C1 segment of cervical spinal cord (tissue), 14 donors: ENCODE measurements at places on chromosomes 7 and 10.

DNA sequence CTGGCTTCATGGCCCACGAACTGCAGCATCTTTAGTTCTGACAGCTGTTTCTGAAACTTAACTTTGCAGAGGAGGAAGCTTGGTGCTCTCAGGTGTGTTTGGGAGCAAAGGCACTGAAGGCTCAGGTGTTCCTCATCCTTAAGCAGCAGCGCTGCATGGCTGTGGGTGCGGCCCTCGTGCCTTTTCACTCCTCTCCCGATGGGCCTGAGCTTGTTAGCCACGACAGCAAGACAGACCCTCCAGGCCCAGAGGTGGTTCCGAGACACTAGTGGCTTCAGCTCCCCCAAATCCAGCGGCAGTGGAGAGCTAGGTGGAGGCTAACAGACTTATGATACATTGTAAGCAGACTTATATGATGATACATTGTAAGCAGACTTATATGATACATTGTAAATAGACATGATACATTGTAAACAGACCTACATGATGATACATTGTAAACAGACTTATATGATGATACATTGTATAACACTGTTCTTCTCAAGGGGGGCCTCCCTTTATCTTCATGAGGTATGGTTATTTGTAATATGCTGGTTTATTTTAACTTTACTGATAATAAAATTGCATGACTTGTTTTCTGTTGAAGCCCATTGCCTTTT is 14.1 kb downstream of the PFKP start:
- no peak for DNase-seq

DNA sequence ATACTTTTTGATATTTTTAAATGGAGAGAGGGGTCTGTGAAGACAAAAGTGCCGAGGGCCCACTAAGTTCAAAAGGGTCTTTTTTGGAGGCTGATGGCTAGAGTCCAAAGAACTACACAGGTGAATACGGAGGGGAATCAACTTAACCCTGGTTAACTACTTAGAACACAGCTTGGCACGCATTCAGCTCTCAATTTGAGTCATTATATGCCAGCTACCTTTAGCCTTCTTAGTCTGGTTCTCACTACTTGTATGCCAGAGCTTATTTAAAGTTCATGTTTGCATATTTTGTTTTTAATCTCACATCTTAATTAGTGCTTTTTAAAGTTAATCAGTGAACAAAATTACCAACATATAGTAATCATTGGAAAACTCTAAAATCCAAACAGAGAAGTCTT is 80.8 kb downstream of the VWDE start:
- DNase-seq = no peak

DNA sequence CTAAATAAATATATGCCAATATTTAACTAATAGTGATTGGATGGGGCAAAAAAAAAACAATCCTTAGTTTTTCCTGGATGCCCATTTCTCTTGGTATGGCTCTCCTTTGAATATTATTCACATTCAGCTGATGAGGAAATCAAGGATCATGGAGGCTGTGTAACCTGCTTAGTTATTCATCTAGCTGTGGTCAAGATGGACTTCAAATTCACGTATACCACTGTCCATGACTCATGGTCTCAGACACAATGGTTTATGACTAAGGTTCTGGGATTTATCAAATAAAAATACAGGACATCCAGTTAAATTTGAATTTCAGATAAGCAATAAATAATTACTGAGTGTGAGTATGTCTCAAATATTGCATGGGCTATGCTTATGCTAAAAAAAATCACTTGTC is 191.5 kb upstream of the CELF2 start:
- DNase-seq = no peak

GRCh38 chr10:23479798-23480473 is 41.1 kb downstream of the OTUD1 start:
- DNase-seq = no peak

DNA sequence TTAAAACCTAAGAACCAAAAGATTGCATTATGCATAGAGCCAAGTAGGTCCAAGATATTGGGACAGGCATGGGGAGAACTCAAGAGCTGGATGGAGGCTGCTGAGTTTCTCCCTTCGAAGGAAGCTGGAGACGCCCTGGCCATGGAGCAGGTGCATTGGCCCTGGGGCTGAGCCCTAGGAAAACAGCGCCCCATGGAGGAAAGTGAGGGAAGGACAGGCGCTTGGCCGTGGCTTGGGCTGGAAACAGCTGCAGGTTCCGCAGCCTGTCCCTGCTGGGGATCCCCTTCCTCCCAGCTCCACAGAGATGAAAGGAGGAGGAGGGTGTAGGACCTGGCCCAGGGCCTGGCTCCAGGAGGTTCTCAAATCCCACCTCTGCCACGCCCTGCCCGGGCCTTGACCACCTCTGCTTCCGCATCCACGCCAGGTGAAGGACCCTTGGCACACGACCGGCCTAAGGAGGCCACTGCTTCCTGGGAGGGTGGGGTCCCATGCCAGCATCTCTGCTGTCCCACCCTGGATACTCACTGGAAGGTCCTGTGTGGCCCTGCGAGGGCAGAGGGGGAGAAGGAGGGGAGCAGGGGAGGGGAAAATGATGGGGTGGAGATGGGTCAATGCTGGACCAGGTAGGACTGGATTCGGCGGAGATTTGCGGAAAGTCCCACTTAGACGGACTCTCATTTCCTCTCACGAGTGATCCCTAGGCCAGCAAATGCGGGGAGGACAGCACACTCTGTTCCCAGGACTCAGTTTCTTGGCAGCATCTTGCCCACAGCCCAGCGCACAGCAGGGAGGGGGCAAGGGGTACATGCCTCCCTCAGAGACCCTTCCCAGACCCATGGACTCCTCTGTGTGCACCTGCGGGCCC is 258.6 kb upstream of the TCERG1L start:
- no peak for DNase-seq

DNA sequence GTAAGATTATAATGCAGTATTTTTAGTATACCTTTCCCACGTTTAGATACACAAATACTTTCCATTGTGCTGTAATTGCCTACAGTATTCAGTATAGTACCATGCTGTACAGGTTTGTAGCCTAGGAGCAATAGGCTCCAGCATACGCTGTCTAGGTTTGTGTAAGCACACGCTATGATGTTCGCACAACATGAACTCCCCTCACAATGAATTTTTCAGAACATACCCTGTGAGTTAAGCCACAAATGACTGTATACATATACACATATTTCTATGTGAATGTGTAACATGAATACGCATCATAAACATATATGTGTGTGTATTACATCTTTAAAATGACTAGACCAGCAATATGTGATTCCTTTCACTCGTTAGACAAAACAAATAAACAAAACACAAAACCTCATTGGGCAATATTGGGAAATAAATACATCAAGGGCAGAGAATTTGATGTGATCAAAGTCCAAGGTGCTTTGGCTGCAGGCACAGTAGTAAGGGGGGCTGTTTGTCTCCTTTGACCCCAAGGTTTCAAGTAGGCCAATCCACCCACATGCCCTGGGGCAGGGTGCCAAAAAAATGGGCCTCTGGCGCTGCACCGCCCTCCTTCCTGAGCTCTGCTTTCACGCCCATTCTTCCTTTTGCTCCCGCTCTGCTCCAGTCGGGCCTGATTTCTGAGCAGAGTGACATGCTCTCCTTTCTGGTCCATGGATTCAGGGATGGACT is 33.9 kb downstream of the CHN2 start:
- no peak for DNase-seq

GRCh38 chr7:140006600-140006999 is 56.2 kb downstream of the PARP12 start:
- no peak for DNase-seq

DNA sequence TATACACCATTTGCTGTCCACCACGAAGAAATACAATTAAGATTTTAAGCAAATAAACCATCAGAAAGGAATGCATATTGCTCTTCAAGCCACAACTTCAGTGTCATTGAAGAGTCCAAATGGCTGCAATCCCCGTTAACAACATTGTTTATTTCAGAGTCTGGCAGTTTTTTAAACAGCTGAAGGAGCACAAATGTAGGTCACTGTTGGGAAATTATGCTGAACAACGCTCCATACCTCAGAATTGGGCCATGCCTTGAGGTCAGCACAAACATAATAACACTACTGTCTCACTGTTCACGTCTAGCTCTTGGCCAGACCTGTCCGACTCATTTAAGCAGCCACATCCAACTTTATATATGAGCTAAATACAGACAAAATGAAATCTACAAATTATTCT is 453.9 kb upstream of the GHITM start:
- DNase-seq = no peak

DNA sequence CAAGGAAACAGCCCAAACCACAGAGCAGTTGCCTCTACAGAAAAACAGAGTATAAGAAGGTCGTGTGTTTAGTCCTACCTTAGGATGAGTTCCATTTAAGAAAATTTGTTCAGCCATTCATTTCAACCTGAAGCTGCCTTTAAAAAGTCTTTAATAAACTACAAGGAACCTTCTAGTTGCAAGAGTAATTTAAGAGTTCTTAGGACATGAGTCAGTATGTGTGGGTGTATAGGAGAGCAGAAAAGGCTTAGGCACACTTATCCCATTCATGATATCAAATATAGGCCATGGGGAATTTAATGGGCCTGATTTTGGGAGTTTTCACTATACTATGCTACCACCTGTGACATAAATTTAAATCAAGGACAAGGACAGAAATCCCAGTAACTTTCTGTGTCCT is 496.8 kb downstream of the TFEC start:
- DNase-seq = no peak

DNA sequence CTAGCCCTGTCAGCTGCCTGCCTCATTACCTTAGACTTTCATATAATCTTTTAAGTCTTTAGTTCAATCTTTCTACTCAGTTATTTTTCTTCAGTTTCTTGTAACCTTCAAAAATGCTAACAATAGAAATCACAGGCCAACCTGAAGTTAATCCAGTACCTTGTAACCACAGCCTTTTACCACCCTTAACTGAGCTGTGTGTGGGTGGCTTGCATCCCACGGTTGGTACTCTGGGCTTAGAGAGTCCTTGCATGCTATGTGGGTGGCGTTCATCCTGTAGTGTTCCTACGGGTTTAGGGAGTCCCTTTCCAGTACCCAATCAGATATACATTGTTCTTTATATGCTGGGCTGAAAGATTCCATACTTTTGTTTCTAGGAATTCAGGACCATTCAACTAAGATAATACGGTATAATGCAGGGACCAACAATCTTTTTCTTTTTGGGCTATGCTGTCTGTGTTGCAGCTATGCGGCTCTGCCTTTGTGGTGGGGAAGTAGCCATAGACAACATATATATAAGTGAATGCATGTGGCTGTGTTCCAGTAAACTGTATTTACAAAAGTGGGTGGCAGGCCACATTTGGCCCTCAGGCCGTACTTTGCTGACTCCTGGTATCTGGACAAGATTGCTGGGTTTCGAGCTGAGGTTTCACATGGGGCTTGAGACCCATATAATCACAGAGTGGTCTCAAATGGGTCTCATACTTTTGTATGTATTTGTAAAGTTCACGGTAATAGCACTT is 280.8 kb upstream of the LRGUK start:
- no peak for DNase-seq

DNA sequence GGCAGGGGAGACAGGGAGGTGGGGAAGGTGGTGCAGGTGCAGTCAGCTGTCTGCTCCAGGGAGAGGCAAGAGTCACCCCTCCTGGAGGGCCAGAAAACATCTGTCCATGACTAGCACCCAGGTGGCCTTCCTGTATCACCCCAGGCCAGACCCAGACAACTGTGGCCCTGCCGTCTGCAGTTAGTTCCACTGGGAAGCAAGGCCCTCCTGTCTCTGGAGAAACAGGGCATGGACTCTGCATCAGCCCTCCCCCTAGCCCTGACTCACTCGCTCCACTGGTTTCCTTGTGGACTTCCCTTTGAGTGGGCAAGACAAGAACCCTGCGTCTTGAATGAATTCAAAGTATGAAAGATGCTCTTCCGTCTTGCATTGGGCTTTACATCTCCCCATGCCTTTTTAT is 12.6 kb downstream of the TBATA start:
- no peak for DNase-seq

GRCh38 chr10:95877881-95878280 is 29.9 kb upstream of the CC2D2B start:
- no peak for DNase-seq

DNA sequence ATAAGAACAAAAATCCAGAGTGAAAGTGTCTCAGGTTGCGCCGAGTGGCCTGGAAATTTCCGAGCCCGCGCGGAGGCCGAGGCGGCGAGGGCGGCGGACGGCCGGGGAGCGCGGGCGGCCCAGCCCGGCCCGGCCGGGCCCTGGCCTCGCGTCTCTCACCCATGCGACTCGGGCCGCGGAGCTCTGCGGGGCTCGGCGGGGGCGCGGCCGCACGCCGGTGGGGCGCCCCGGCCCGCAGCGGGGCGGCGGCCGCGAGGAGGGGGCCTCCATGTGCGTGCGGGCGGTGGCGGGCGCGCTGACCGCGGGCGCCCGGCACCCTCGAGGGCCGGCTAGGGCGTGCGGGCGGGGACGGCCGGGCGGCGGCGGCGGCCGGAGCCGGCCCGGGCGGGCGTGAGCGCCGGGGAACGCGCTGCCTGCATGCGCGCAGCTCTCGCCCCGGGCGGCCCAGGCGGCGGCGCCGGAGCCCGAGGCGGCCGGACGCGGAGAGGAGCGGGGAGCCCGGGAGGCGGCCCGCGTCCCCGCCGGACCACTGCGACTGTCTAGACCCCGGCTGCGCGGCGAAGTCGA is 302 bp upstream of the EN2 start:
- DNase-seq = no peak

GRCh38 chr7:24965831-24966708 is 13.9 kb downstream of the OSBPL3 start:
- no peak for DNase-seq

DNA sequence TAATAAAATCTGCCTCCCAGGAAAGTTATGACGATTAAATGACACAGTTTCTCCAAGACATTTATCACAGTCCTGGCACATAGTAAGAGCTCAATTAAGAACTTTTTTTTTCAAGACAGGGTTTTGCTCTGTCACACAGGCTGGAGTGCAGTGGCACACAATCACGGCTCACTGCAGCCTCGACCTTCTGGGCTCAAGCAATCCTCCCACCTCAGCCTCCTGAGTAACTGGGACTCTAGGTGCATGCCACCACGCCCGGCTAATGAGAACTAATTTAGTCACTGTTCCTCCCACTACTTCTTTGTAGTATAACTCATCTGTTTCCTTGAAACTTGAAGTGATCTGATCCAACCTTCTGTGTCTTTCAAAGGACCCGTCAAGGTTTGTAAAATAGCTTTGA is 42.2 kb upstream of the MXI1 start:
- DNase-seq = no peak

- DNase-seq = no peak
Observed at GRCh38 chr7:155737590-155737989, 74.7 kb downstream of the SHH start.

DNA sequence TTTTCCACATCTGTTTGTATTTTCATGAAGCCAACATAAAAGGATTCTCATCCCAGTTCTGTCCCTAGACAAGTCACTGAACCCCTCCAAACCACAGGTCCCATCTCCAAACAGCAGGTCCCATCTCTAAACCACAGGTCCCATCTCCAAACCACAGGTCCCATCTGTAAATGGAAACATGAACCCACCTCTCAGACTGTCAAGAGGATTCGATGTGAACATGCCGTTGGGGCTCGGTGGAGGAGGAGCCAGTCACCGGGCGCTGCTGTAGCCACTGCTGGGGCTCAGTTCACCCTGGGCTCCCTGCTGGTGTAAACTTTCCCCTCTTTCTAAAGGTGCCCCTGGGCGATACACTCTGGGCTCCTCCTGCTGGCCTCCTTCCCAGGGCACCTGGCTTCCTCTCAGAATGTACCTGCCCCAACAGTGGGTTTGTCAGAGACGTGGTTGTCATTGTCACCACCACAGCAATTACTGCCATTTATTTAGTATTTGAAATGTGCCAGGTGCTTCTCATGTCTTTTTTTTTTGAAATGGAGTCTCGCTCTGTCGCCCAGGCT is 13.0 kb downstream of the LHPP start:
- no peak for DNase-seq
